ENCODE measurements at places on chromosomes 2 and 18.

GRCh38 chr18:4821801-4822200 is 366.7 kb upstream of the DLGAP1 start:
- DNase-seq = no peak

- DNase-seq = peak; percentile 78
Observed at GRCh38 chr2:56267415-56267788, 83.6 kb downstream of the CCDC85A start.

DNA sequence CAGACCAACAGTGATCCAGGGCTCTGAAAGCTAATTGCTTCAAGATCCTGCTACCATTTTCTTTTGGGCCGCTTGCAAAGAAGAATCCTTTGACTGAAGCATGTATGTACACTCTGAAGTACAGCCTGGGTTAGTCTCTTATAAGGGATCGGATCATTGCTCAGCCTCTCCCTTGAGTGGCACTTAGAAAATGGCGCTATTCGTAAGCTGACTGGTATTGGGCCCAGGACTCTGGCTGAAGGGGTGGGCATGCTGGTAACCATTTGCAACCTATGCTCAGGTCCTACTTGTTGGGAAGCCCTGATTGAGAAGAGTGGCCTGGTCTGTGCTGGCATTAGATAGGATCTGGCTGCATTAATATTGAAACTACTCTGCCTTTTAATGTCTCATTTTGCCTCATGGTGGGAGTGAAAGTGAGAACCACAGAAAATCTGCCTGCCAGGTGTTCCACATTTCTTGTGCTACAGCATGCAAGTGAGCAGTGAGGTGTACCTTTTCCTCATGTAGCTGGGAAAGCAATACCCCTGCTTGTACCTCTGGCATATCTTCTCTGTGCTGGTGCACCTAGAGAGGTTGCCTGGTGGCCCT is 661 bp upstream of the MGAT5 start:
- DNase-seq = no peak

DNA sequence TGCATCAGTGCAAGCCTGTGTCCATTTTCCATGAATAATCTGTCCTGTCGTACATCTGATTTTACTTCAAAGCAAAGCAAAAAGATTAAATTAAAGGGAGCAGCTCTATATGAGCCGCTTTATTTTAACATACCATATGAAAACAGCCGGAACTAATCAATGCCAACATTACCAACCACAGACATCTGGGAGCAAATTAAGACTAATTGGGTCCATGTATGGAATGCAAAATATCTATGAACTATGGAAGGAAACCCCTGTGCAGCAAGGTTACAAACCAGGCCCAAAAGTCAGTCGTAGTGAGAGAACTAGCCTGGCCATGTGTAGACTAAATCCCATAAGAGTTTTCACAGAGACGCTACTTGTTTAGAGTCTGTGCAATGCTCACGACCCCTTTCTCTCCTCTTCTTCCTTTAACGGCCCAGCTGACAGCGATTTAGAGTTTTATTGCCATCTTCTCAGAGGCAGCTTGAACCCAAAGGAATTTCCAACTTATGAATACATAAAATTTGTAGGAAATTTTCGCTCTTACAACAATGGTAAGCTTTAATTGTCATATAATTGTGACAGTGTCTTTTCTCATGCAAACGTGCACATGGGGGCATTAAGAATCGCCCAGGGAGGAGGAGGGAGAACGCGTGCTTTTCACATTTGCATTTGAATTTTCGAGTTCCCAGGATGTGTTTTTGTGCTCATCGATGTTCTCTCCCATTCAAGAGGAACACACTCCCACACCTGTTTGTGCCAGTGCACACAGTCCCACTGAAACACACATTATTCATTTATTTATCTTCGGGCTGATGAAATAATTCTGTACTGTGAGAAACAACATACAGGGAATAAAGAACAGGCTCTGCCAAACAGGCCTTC is 52.9 kb upstream of the RPL31 start:
- DNase-seq = peak; percentile 91

- no peak for DNase-seq
Observed at GRCh38 chr2:42879121-42879705, 86.8 kb upstream of the HAAO start.

DNA sequence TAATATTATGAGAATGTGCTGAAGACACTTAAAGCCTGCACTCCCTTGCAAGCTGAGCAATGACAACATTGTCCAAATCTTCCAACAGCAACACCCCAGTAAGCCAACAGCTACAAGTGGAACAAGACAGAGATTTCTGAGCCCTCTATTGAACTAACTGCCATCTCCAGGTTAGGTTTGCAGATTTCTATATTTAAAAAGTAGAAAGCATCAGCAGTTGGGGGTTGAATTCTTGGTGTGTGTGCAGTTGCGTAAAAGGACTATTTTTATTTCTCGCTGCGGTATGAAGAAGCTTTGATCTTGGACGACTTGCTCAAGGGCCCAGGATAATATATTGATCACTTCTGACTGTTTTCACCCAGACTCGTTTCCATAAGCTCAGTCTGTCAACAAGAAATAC is 106.2 kb upstream of the ZFP36L2 start:
- no peak for DNase-seq

DNA sequence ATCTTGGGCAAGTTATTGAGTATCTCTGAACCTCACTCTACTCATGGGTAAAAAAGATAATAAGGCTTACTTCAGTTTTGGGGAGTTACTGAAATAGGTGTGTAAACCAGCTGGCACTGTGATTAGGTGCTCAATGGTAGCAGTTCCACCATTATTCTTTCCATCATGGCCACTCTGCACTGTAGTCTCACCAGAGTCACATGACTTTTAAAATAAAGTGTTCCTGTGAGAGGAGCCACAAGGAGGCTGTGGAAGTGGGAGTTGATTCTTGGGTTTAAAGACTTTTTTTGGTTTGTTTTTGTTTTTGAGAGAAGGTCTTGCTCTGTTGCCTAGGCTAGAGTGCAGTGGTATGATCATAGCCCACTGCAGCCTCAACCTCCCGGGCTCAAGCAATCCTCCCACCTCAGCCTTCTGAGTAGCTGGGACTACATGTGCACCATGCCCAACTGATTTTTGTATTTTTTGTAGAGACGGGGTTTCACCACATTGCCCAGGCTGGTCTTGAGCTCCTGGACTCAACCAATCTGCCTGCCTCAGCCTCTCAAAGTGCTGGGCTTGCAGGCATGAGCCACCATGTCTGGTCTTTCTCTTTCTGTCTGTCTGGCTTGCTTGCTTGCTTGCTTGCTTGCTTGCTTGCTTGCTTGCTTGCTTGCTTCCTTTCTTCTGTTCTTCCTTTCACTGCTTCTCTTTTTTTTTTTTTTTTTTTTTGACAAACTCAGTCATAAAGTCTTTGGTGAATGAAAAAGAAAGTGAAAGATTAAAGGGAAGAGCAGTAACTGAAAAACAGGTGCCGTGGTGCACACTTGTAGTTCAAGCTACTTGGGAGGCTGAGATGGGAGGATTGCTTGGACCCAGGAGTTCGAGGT is 21.2 kb upstream of the ACVR1 start:
- DNase-seq = no peak

- DNase-seq = no peak
Observed at GRCh38 chr2:16005389-16005788, 65.0 kb downstream of the MYCN start.

- DNase-seq = no peak
Observed at GRCh38 chr2:147091448-147091847, 753.4 kb upstream of the ACVR2A start.

GRCh38 chr2:178250429-178250828 is 56.1 kb downstream of the OSBPL6 start:
- DNase-seq = no peak

- DNase-seq = no peak
Observed at GRCh38 chr2:165474619-165475276, 5.2 kb downstream of the CSRNP3 start.

DNA sequence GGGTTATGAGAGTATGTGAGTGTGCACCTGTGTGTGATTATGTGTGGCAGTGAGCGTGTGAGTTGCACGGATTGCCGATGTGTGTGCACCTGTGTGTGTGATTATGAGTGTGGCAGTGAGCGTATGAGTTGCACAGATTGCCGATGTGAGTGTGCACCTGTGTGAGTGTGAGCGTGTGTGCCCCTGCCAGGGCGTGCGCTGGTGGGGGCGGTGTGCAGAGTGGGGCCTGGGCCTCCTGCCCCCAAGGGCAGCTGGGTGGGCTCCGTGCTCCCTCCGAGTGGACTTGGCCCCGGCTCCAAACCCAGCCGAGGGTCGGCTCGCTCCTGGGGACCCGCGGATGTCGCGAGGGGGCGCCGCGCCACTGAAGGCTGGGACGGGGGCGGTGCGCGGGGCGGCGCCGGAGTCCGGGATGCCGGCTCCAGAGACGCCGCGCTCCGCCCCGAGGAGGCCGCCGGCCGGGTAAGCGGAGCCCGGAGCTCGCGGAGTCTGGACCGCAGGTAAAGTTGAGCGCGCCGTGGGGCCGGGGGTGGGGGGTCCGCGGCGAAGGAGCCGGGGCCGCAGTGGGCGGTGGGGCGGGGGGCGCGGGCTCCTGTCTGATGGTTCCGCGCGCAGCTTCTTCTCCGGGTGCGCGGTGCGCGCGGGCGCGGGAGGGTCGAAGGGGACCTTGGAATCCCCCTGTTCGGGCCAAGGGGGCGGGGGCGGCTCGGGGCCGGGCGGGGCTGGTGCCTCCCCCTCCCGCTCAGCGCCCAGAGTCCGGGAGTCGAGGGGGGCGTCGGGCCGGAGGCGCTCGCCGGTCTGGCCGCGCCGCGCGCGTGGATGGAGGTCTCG is at the start of gene KCNG2:
KCNG2 (plus strand) TSS at position 421 of the 828 bp plus-strand sequence. CDS start 65,730 bp downstream, outside the sequence.
- DNase-seq = peak; percentile 75

DNA sequence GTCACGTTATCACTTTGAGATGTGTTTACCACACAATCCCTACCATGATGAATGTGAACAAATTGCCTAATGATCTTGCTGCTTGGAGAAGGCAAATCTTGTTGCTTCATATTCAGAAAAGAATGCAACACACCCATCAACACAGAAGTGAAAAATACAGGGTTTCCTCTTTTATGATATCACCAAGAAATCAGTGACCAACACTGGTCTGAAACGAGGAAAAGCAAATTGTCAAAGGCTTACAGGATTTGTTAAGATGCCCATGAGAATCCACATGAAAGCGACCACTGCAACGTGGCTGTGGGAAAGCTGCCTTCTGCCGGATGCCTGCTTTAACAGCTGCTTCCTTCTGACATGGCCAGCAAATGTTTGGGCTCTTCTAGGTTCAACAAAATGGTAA is 397.6 kb upstream of the LRATD1 start:
- DNase-seq = no peak

- DNase-seq = no peak
Observed at GRCh38 chr18:9902832-9903231, 11.0 kb upstream of the VAPA start.

- DNase-seq = no peak
Observed at GRCh38 chr18:46705521-46705920, 48.5 kb upstream of the LOXHD1 start.

DNA sequence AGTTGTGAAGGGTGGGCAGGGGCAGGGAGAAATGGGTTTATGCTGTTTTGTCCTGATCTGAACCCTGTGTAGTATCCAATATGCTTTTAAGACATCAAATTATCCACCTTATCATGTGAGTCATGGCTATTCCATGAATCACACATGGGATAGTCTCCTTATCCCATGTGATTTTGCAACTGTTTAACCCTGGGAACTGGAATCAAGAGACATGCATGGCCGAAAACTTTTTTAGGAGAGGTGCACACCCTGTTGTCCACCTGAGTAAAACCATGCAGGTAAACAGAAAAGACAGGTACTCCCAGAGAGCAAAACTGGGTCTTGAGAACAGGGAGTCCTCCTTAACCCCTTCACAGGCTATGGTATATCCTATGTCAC is 490.6 kb upstream of the HS6ST1 start:
- no peak for DNase-seq

DNA sequence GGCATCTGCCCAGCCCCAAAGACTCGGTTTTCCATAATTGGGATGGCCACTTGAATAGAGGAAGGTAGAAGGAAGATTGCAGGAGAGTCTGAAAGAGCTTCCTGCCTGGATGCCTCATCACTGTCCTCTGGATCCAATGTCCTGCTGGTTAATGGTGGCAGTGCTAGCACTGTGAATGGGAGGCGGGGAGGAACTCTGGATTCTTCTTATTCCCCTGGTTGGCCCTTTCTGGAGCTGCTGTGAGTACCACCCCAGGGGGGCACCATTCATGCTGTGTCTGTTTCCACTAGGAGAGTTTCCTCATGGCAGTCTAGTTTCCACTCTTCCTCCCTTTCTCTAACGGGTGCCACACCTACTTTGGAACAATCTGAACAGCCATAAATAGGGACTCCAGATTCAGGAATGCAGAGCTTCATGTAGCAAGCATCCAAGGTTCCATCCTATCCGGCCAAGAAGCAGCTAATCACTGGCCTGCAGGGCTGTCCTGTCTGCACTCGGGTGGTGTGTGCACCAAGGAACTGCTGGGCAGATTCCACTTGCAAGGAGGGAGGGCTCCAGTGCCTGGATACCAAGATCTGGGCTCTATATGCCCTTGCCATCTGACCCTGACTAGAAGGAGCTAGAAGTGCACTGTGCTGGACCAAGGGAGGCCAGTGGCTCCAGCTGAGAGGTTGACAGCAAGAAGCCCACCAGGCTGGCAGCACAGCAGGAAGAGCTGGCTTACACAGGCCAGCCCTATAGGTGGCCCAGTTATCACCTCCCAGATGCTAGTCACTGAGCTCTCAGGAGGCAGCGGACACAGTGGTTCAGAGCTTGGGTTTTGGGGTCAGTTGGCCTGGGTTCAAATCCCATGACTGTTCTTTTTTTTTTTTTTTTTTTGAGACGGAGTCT is 4.6 kb upstream of the ATOH8 start:
- no peak for DNase-seq

DNA sequence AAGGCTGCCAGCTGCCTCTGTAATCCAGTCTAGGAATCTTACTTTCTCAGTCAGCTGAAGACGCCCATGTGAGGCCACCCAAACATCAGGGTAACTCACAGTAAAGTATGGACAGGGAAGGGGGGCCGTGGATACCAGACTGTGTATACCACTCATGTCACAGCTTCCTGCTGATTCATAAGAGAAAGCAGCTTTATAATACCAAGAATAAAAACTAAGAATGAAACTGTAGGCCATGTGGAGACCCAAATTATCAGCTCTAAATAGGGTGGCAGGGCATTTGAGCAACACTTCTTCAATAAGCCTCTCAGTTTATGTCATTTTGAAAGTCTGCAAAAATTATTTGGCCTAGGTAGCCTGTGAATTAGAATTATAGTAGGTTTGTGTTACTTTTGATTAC is 115.0 kb upstream of the CDCA7 start:
- no peak for DNase-seq

DNA sequence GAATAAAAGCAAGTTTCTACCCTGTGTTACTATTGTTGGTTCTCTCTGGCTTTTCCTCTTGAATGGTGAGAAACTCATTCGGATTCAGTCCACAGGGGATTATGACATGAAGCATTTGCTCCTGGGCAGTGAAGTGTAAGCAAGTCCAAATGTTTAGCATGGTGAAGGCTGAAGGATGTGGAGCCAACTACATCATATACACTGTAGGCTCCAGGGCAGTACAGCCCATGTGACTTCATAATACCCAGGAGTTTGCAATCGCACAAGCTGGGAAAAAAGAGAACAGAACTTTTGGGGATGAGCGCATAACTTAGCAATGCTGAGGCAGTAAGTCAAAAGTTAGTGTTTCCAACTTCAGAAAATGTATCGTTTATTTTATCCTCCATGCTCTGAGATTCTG is 695.7 kb upstream of the POU3F3 start:
- DNase-seq = no peak

- no peak for DNase-seq
Observed at GRCh38 chr18:50751947-50752346, 67.9 kb downstream of the MRO start.

Data from spinal cord (tissue), 10 donors.